CD8-positive, alpha-beta memory T cell (primary cell): ENCODE measurements at places on chromosomes 3 and 15.

DNA sequence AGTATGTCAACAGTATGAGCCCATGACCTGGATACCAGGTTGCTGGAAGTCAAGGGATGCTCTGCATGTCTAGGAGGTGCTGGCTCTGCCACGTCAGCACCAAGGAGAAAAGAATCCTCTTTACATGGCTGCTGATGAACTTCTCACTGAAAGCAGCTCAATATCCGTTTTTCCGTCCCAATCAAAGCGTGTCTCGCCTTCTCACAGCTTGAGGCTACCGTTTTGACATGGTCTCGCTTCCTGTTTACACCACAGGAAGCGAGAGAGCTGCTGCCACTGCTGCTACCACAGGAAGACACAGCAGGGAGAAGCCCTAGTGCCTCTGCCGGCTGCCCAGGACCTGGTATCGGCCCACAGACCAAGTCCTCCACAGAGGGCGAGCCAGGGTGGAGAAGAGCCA is 27.3 kb downstream of the STARD5 start:
- H3K4me3 ChIP-seq = peak overlapping the region; percentile 89
- peaks cover 37% of the 10 kb centered on the region for H3K36me3 ChIP-seq
- no peaks in the 10 kb centered on the region for H3K27me3 ChIP-seq
- peak; percentile 85 for DNase-seq
- H3K4me1 ChIP-seq = peaks cover 59% of the 10 kb centered on the region

- no peaks in the 10 kb centered on the region for H3K36me3 ChIP-seq
- peaks cover 10% of the 10 kb centered on the region for H3K4me1 ChIP-seq
- H3K27me3 ChIP-seq = no peaks in the 10 kb centered on the region
- peak overlapping the region; percentile 88 for H3K4me3 ChIP-seq
- H3K27ac ChIP-seq = no peak overlapping the region
- DNase-seq = no peak
These were observed 26.1 kb upstream of the SFMBT1 start for GRCh38 chr3:53071882-53072431.

DNA sequence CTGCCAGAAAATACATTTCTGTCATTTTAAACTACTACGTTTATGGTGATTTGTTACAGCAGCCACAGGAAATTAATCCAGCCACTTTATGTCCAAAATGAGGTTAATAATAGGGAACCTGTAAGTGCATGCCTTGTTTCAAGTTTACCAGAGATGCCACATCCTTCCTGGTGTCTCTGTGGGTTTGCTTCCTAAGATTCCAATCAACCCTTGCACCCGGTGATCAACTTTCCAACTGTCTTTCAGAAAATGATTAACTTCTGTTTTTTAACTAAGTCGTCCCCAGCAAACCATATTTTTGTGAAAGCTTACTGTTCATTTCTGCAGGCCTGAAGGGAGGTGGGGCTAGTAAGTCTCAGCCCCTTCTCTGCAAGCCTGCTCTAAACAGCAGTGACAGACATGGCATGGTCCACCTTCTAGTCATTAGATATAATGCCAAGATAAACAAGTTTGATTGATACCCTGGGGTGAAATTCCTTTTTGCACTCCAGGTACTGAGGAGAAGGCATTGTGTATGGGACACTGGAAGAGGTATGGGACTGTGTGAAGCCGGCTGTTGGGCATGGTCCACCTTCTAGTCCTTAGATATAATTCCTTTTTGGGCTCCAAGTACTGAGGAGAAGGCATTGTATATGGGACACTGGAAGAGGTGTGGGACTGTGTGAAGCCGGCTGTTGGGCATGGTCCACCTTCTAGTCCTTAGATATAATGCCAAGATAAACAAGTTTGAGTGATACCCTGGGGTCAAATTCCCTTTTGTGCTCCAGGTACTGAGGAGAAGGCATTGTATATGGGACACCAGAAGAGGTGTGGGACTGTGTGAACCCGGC is 11.1 kb upstream of the TMC3 start:
- no peak overlapping the region for H3K4me3 ChIP-seq
- H3K27me3 ChIP-seq = no peaks in the 10 kb centered on the region
- no peaks in the 10 kb centered on the region for H3K36me3 ChIP-seq
- no peak for DNase-seq
- H3K4me1 ChIP-seq = no peaks in the 10 kb centered on the region

DNA sequence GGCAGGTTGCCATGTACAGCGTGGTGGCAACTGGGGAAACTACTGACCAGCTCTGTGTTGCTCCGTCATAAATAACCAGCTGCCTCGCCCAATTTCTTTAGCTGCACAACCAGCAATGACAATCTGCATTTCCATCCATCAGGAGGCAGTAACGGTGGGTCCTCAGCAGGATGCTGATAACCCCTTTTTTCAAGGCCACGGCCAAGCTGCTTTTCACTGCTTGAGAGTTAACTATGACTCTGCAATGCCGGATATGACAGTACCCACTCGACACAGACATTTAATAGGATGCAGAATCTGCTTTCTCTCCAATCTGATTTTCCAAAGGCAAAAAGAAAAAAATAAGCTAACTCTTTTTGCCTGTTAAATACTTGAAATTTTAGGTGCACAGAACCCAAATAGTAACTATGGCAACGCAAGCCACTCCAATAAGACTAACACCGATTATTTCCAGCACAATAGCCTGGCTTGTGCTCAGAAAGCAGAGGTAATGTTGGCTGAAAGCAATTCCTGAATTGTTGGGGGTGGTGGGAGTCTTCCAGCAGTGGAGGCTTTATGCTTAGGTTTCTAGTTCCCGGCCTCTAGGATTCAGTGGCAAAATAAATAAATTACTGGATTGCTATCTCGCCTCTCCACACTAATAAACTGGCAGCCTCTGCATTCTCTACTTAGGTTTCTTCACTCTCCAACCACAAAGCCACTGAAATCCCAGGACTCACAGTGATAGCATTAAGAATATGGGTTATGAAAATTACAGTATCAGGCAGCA is 31.2 kb upstream of the SRGAP3 start:
- H3K27me3 ChIP-seq = no peaks in the 10 kb centered on the region
- no peaks in the 10 kb centered on the region for H3K36me3 ChIP-seq
- no peaks in the 10 kb centered on the region for H3K4me1 ChIP-seq
- no peak overlapping the region for H3K27ac ChIP-seq

DNA sequence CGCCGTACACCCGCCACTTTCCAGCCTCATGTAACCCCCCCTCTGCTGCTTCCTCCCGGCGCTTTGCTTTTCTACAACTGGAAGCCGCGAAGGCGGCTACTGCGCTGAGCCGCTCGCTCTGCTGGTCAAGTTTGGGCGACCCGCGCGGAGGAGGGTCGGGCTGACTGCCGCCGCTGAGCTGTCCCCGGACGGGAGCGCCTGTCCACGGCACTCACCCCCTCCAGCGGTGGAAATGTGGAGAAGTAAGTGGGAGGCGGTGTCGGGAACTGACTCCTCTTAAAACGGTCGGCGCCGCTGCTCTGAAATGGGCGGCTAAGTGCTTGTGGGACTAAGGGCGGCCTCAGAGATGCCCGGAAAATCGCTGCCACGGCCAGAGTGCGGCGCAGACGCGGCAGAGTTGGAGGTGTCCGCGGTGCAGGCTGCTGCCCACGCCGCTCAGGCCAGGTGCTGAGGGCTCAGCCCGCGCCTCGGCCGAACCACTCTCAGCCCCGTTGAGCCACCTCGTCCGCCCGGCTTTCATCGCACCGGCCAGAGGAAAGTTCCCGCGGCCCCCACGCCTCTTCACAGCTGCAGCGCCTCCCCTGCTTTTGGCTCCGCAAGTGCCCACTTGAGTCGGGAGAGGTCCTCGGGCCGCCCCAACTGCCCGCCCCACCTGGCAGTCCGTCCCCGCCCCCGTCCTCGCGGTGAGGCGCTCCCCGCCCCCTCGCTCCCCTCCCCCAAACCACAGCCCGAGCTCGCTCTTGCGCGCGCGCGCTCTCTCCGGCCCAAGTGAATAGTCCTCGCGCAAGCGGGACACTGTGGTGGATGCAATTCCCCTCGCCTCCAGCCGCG is at the start of gene EPHA6:
TSS of gene EPHA6 (plus strand) at position 775 of the 831 bp plus-strand sequence.
- H3K4me3 ChIP-seq = no peak within 1 kb of the TSS
- no peaks in the 10 kb centered on the region for H3K27me3 ChIP-seq
- H3K27ac ChIP-seq = no peak within 1 kb of the TSS

DNA sequence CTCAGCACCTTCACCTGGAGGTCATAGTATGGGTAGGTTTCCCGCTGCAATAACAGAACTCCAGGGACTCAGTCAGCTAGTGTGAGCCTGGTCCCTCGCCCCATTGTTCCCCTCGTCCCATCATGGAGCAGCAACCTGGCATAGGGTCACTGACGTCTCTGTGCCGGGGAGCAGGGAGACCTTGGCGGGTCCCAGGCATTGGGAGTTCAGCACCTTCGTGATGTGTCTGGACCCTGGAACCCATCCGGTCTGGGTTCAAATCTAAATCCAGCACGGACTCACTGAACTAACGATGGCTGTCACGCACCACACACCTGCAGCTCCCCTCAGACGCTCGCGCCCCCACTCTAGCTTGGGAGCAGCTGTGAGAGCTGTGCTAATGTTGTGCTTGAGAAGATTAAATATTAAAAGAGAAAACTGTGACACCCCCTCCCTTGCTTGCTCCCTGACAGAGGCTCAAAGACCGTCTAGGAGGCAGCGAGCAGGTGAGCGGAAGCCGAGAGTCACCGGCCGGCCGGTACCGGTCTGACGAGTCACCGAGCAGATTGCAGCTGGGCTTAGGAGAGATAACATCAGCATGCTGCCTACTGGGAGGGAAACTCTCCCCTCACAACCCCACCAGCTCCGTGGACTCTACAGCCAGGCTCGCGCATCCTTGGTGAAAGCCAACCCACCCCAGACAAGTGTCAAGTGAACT is 742 bp downstream of the PLA2G4F start:
- DNase-seq = no peak
- no peak overlapping the region for H3K27ac ChIP-seq
- H3K27me3 ChIP-seq = no peaks in the 10 kb centered on the region

- no peak overlapping the region for H3K27ac ChIP-seq
- H3K4me1 ChIP-seq = no peaks in the 10 kb centered on the region
- H3K4me3 ChIP-seq = no peak overlapping the region
- DNase-seq = no peak
These were observed 213.1 kb upstream of the ADAMTS9 start for GRCh38 chr3:64900617-64901521.

- H3K36me3 ChIP-seq = no peaks in the 10 kb centered on the region
- H3K27me3 ChIP-seq = no peaks in the 10 kb centered on the region
- H3K27ac ChIP-seq = no peak overlapping the region
- H3K4me1 ChIP-seq = no peaks in the 10 kb centered on the region
- DNase-seq = no peak
These were observed 142.5 kb upstream of the C2CD4B start for GRCh38 chr15:62307551-62307950.

DNA sequence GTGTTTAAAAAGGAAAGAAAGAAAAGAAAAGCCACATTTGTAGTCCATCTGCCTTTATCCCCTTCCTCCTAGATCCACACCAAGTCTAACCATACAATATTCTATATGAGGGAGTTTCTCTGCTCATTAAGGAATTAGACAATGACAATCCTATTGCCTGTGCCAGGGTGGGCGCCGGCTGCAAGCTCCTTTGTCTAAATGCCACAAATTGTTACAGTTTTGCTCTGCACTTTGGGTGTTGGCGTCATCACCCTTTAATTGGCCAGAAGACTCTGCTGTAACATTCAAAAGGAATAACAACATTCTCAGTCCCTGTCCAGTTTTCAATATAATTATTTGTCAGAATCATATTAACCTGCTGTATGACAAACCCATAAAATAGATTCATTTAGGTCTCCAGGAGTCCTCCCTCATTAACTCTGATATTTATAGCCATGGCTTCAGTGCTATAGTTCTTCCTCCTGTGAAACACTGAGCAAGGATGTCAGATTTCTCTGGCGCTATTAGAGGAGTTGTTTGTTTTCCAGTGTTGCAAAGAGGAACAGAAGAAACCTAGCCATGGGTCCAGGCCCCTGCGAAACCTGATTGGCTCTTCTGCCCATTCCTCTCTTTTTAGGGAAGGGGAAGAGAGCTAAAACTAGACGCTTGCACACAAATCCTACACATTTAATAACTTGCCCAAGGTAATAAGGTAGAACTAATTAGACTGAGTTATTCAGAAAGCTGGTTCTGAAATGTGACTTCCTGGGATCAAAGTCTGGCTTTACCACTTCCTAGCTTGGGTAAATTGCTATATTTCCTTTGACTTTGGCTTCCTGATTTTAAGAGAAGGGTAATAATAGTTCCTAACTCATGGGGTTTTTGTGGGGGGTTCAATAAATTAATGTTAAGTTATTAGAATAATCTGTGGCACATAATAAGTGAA is 112.4 kb downstream of the CD47 start:
- peak overlapping the region; percentile 44 for H3K4me3 ChIP-seq
- H3K27me3 ChIP-seq = no peaks in the 10 kb centered on the region
- H3K27ac ChIP-seq = no peak overlapping the region
- no peaks in the 10 kb centered on the region for H3K36me3 ChIP-seq
- peak; percentile 13 for DNase-seq

- no peak overlapping the region for H3K27ac ChIP-seq
- DNase-seq = no peak
- H3K4me1 ChIP-seq = peaks cover 12% of the 10 kb centered on the region
- H3K36me3 ChIP-seq = no peaks in the 10 kb centered on the region
- no peaks in the 10 kb centered on the region for H3K27me3 ChIP-seq
- no peak overlapping the region for H3K4me3 ChIP-seq
These were observed 32.1 kb downstream of the BUB1B start for GRCh38 chr15:40192942-40193341.

DNA sequence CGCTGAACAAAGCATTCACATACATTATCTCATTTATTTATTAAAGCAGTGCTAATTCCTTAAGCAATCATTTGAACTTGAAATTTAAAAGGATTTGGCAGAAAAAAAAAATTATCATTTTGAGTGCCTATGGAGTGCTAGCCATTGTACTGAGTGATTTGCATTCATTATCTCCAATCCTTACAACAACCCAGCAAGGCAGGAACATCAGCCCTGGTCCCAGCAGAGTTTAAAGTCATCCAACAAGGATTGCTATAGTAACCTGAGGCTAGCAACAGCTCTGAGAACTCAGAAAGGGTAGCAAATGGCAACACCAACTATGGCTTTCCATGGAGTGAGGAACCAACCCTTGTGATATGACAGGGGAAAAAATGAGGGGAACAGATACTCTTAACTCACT is 237.6 kb upstream of the SETMAR start:
- no peak overlapping the region for H3K27ac ChIP-seq
- no peaks in the 10 kb centered on the region for H3K27me3 ChIP-seq
- no peak overlapping the region for H3K4me3 ChIP-seq
- H3K4me1 ChIP-seq = no peaks in the 10 kb centered on the region
- DNase-seq = no peak
- H3K36me3 ChIP-seq = no peaks in the 10 kb centered on the region

DNA sequence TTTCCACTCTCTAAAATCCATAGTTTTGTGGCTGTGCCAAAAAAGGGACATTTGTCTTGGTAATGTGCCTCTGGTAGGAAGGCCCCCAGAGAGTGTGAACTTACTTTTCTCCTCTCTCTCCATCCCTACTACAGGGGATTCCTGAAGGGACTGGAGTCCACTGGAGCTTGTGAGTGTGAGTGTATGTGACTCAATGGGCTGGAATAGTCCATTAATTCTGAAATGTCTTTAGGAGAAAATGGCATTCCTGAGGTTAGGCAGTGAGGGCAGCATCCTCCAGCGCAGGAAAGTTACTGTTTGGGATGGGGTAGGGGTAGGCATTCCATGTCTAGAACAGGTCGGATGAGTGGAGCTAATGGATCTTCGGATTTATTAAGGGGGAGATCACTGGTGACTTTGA is 59.8 kb upstream of the CACNA2D3 start:
- no peaks in the 10 kb centered on the region for H3K36me3 ChIP-seq
- H3K4me3 ChIP-seq = no peak overlapping the region
- DNase-seq = no peak
- H3K27me3 ChIP-seq = no peaks in the 10 kb centered on the region
- no peaks in the 10 kb centered on the region for H3K4me1 ChIP-seq
